Caco-2 (cell line): ENCODE measurements at places on chromosomes 6 and 20. TPM values are rescaled to one million over a fixed set of nuclear protein-coding genes. Genes with fewer than 3 reads are reported as not detected.

FOXC1 gene
- total RNA-seq, result 6.8 and 7.1 TPM in 2 replicates

PET117 gene
- 30.2 and 30.9 TPM in 2 replicates for total RNA-seq

TRAPPC3L gene
- total RNA-seq, result not detected in 2 replicates

CYP24A1 gene
- 3.6 and 3.7 TPM in 2 replicates for total RNA-seq

TMEM170B gene
- 3.1 and 4.0 TPM in 2 replicates for total RNA-seq

SEL1L2 gene
- not detected in 2 replicates for total RNA-seq

FAM217A gene
- not detected in 2 replicates for total RNA-seq

CLVS2 gene
- not detected in 2 replicates for total RNA-seq

SSTR4 gene
- not detected in 2 replicates for total RNA-seq

DNA sequence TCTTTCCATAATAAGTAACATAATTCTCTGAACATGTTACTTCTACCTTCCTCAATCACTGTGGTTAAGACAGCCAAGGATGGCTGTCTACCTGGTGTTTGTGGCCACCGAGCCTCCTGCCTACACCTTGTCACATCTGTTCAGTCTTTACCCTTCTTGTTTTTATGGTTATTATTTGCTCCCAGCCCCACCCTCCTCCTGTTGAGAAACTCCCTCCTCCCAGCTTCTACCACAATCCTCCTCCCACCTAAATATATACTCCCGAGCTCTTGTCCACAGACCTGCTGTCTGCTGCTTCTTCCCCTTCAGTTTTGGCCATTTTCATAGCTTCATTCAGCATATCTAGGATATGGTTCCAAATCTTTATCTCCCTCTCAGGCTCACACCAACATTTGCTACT, 35.7 kb upstream of the GABRR1 start:
- no peak overlapping the region for H3K27ac ChIP-seq
- H3K27me3 ChIP-seq, result no peaks in the 10 kb centered on the region
- no peak for DNase-seq
- H3K4me3 ChIP-seq, result no peak overlapping the region
- no peaks in the 10 kb centered on the region for H3K4me1 ChIP-seq

- H3K27me3 ChIP-seq, result no peaks in the 10 kb centered on the region
- H3K4me3 ChIP-seq, result no peak overlapping the region
- peaks cover 13% of the 10 kb centered on the region; the same call in 1 of the 2 replicates for H3K4me1 ChIP-seq
- no peaks in the 10 kb centered on the region for H3K36me3 ChIP-seq
- no peak overlapping the region for H3K27ac ChIP-seq
Measured at GRCh38 chr20:14197097-14197496, 140.3 kb downstream of the FLRT3 start.

GRCh38 chr6:108575905-108576494, 15.3 kb downstream of the FOXO3 start:
- H3K36me3 ChIP-seq, result no peaks in the 10 kb centered on the region
- no peaks in the 10 kb centered on the region for H3K27me3 ChIP-seq
- peaks cover 17% of the 10 kb centered on the region for H3K4me1 ChIP-seq
- DNase-seq, result no peak
- H3K4me3 ChIP-seq, result no peak overlapping the region

DNA sequence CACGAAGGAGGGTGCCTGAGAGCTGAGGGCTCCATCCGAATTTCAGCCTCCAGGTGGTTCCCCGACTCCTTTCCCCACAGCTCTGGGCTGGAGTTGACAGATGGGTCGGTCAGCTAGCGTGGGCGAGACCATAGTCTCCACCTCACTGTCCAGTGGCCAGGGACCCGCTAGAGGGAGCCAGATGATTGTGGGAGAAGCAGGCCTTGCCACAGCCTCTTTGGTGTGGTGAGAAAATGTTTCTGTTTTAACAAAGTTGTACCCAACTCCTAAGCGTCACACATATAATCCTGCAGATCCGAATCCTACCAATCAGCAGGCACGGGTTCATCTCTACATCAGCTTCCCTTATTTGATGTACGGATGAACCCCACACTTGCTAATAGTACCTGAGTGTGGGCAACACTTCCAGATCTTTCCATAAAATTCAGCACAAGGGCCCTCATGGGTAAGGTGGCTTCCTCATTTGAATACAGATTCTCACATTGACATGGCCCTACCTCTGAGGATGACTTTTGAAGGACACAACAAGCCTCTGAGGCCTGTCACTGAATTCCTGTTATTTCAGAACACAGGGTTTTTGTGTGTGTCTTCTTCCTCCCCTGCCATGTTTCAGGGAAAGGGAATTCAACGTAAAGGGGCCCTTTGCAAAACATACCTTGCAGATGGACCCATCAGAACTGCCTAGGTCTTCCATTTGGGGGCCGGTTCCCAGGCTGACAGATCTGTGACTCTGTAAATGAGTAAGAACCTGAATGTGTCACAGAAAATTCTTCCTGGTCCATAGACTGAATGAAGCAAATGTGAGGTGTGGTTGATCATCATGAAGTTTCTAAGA, 103.2 kb upstream of the DUSP22 start:
- no peak overlapping the region for H3K4me3 ChIP-seq
- H3K36me3 ChIP-seq, result no peaks in the 10 kb centered on the region
- peak; percentile 86 for DNase-seq
- H3K27me3 ChIP-seq, result no peaks in the 10 kb centered on the region; the same call in 1 of the 2 replicates
- no peak overlapping the region for H3K27ac ChIP-seq
- H3K4me1 ChIP-seq, result no peaks in the 10 kb centered on the region

- H3K36me3 ChIP-seq, result no peaks in the 10 kb centered on the region
- H3K27me3 ChIP-seq, result no peaks in the 10 kb centered on the region
- H3K4me1 ChIP-seq, result no peaks in the 10 kb centered on the region
- DNase-seq, result no peak
Measured at GRCh38 chr6:372336-372911, 19.1 kb upstream of the IRF4 start.

DNA sequence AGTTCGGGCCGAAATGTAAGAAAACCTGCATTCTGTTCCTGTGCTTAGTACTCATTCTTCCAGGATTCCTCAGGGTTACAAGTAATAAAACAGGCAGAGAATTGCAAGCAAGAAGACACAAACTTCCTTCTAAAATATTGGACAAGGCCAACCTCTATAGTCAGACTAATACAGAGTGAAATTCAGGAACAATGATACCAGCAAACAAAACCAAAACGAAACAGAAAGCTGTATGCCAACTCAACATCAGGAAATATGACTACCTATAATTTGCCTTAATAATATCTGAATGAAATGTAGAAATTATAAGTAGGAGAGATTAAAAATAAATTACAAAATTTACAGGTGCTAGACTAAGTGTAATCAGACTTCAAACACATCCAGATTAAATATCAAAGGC, 238.8 kb downstream of the HIVEP2 start:
- no peak overlapping the region for H3K4me3 ChIP-seq
- no peaks in the 10 kb centered on the region for H3K27me3 ChIP-seq
- H3K27ac ChIP-seq, result no peak overlapping the region
- H3K36me3 ChIP-seq, result no peaks in the 10 kb centered on the region
- DNase-seq, result no peak
- H3K4me1 ChIP-seq, result no peaks in the 10 kb centered on the region

DNA sequence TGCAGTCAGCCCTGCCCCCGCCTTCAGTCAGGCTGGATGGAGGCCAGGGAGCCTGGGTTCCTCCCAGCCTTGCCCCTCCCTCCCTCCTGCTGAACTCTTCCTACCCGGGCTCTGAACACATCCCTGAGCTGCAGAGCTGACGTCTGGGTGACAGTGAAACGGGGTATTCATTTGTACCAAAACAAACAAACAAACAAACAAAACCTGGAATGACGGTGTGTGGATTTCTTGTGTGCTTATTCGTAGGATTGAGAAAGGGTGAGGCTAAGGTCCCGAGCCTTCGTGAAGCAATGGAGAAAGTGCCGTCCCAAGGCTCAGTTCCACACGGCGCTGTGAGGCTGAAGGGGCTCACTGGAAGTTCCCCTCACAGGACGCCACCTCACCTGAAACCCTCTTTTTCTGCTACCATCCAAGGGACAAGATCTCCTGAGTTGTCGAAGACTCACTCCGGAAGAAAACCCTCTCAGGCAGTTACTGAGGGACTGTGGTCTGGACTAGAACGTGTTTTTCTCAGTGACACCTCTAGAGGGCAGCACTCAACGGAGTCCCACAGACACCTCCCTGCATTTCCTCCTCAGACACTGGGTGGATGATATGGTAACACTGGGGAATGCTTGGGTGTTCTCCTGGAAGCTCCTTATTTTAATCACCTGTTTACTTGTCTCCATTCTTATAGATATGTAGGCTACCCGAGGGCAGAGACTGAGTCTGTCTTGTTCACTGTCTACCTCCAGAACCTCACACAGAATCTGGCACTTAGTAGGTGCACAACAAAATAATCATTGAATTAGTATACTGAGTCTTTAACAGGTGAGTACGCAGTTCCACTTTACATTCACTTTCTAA, 27.3 kb downstream of the GSTA3 start:
- H3K27ac ChIP-seq, result peak overlapping the region; percentile 85
- H3K27me3 ChIP-seq, result no peaks in the 10 kb centered on the region
- DNase-seq, result peak; percentile 79
- H3K4me1 ChIP-seq, result 0 out of 2 replicates have a peak, but pooled peaks cover 4% of the 10 kb centered on the region
- peak overlapping the region; percentile 48 for H3K4me3 ChIP-seq

DNA sequence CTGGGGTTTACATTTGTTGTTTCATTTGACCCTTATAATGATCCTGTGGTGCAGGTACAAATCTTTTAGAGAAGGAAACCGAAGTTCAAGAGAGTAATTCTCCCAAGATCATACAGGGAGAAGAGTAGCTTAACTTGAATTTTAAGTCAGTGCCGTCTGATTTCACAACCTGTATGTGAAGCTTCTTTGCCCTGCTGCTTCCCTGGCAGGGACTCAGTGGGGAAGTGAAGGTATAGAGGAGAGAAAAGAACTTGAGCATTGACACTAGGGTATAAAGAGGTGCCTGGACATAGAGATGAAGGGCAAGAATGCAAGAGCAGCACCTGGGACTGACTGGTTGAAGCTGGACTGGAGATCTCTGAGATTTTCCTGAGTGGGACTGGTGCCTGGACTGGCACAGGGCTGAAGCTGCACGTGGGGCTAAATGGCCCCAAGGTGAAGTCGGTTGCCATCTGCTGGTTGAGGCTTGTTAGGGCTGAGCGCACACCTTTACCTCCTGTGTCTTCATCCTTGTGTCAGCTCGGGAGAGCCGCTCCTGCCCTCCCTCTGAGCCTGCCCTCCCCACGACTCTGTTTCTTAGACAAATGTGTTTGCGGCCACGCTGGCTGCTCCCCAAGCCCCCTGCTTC, 41.8 kb downstream of the FARS2 start:
- H3K36me3 ChIP-seq, result no peaks in the 10 kb centered on the region
- DNase-seq, result peak; percentile 32
- no peak overlapping the region for H3K4me3 ChIP-seq
- H3K4me1 ChIP-seq, result peaks cover 16% of the 10 kb centered on the region

DNA sequence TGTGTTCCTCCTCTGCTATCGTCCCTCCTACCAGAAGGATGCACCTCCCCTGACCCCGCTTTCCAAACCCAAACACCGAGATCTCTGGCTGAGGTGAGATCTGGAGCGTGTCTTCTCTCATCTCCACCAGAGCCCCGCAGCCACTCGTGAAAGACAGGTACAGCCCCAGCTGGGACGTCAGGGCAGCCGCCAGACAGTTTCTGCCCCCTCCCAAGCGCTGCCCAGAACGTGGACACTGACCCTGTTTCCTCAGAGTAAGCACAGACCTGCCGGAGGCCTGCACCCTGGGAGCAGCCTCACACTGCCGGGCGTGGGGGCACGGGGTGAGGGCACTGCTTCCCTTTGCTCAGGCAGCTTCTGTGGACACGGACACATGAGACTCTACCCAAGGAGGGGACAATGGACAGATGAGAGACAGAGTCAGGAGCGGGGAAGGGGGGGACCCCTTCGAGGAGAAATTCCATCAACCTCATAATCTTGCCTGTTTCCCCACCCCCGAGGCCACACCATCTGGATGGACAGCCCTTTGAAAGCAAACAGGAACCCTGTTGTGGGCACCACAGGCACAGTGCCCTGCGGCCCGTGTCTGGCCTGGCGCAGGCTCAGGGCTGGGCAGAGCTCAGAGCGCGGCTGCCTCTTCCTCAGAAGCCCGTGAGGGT, 210.6 kb downstream of the DLL1 start:
- no peak for DNase-seq
- H3K36me3 ChIP-seq, result no peaks in the 10 kb centered on the region
- H3K4me3 ChIP-seq, result no peak overlapping the region
- no peaks in the 10 kb centered on the region for H3K4me1 ChIP-seq
- no peak overlapping the region for H3K27ac ChIP-seq

DNA sequence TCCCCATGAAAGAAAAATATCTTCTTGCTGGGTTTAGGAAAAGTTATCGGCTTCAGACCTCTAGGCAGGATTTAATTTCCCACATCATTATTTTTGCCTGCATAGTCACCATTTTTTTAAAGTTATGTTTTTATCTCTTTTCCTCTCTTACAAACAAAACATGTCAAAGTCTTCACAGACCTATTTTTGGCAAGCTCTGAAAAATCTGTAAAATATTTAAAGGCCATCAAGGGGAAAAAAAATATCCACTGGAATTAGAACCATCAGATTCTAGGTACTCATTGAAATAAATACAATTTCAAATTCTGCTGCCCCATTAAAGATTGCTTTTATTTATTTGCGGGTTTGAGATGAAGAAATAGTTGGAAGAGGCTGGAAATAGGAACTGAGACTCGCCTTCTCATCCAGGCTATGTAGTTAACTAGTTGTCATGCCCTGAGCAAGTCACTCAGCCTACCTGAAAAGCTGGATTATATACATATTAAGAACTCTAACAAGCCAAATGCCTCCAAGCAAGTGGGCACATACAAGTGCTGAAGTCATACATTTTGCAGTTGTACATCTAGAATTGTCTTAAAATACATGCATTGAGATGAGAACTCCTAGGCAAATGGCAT, 101.7 kb upstream of the SASH1 start:
- H3K27me3 ChIP-seq, result no peaks in the 10 kb centered on the region
- H3K4me1 ChIP-seq, result no peaks in the 10 kb centered on the region
- DNase-seq, result no peak

GRCh38 chr6:158536891-158537798, 22.7 kb upstream of the TMEM181 start:
- DNase-seq, result peak; percentile 63
- no peaks in the 10 kb centered on the region for H3K4me1 ChIP-seq
- no peak overlapping the region for H3K27ac ChIP-seq
- H3K4me3 ChIP-seq, result peak overlapping the region; percentile 88

DNA sequence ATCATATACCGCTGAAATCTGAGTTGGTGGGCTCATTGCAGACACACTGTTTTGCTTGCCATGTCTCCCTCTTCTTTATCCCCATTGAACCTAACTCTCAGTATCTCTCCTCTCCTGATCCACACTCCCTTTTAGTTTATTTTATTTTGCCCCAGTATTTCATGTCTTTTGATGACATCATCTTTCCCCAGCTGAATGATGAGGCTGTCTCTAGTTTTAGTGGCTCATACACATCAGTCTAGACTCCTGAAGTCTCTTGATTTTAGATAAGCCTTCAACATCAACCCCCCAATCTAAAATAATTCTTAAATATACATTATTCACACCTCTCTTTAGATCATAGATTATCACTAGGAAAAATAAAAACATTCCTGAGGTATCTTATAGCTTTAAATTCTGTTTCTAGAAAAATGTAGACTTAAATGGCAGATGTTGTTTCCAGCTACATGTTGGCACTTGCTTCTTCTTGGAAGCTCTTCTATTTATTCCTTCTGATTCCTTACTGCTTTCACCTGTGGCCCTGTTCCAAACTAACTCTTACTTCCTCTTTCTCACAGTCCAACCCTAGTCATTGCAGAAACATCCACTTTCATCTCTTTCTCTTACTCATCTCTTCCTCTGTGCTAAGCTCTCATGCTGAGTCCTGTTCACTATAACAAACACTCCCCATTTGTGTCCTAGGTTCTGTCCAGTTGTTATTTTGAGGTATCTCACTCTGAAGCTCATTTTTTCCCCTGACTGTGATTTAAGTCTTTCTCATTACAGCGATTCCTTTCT, 191.9 kb upstream of the SLC35B3 start:
- DNase-seq, result no peak
- H3K4me1 ChIP-seq, result no peaks in the 10 kb centered on the region
- no peaks in the 10 kb centered on the region for H3K36me3 ChIP-seq
- H3K27ac ChIP-seq, result no peak overlapping the region

GRCh38 chr6:148780918-148781436, 34.1 kb downstream of the UST start:
- no peaks in the 10 kb centered on the region; the same call in 1 of the 2 replicates for H3K27me3 ChIP-seq
- H3K36me3 ChIP-seq, result no peaks in the 10 kb centered on the region
- no peaks in the 10 kb centered on the region for H3K4me1 ChIP-seq
- no peak for DNase-seq
